ENCODE measurements at places on chromosomes 1 and 21. TPM values are rescaled to one million over a fixed set of nuclear protein-coding genes. Genes with fewer than 3 reads are reported as not detected.

DNA sequence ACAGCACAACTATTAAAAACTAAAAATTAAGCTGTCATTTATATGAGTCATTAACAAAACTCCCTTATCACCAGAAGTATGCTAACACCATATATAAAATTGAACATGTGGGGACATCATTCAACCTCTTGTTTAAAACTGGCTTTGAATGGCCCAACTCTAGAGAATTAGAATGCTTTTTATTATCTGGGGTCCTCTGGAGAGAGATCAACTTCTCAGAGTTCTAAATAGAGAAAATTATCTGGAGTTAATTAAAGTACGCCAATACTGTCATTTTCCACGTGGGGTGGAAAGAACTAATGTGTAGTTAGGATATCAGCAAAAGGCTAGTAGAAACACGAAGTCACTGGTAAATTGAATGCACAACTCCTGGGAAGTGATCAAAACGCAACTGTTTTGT lies 21.2 kb upstream of the CAPN2 start:
- no peak for DNase-seq

DNA sequence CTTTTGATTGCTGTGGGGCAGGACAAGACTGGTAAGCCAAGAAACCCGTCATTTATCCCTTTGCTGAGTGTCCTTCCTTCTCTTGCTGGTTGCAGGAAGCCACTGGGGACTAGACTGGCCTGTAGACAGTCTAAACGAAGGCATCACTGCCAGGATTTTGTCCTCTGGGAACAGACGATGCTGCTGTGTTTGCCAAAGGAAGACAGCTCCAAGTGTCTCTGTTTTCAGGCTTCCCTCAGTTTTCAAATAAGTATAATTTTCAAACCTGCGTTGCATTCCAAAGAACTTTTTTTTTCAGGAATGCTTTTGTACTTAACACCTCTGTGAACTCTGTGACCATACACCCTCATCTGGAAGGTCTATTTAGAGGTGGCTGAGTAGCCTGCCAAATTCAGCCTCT lies 269.4 kb downstream of the HLX start:
- no peak for DNase-seq

GRCh38 chr1:79373481-79374125 lies 367.1 kb upstream of the ADGRL4 start:
- DNase-seq: peak; percentile 56

GRCh38 chr1:85065550-85065949 lies 17.2 kb upstream of the MCOLN3 start:
- DNase-seq: no peak

- no peak for DNase-seq
These were observed 62.1 kb downstream of the B3GALT5 start for GRCh38 chr21:39674801-39675200.

DNA sequence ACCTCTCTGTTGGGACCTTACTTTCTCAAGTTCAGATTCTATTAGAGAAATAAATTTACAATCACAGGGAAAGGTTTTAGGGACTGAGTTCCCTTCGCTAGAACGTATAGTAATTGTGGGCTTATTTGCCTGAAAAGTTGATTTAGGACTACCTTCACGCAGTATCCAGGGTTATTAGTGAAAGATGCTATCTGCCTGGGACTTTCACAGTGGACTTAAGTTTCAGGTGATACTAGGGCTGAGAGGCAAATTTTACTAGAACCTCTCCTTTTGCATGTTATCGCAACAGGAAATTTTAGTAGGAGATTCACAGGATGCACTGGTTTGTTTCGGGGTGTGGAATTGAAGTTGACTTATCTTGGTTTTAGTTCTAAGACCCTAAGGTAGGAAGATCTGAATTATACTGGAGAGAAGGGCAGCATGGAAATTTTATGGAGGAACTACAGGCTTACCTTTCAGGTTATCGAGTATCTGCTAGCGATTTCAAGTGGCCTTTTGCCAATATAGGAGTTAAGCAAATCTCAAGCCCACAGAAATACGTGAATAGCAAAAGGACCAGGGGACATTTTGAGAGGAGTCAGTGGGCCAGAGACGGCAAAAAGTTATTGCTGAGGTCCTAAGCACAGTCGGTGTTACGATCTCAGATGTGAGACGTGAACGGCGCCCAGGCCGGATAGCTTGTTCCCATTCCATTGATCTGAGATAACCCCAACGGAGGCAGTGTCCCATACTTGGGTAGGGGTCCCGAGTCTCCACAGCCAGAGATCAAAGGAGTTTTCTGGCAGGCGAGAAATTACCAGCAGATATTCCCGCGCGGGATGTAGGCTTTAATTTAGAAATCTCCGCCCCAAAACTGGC lies 723 bp upstream of the GNAI3 start:
- DNase-seq: no peak

- no peak for DNase-seq
These were observed 4.1 kb upstream of the PTPN7 start for GRCh38 chr1:202164271-202165037.

DNA sequence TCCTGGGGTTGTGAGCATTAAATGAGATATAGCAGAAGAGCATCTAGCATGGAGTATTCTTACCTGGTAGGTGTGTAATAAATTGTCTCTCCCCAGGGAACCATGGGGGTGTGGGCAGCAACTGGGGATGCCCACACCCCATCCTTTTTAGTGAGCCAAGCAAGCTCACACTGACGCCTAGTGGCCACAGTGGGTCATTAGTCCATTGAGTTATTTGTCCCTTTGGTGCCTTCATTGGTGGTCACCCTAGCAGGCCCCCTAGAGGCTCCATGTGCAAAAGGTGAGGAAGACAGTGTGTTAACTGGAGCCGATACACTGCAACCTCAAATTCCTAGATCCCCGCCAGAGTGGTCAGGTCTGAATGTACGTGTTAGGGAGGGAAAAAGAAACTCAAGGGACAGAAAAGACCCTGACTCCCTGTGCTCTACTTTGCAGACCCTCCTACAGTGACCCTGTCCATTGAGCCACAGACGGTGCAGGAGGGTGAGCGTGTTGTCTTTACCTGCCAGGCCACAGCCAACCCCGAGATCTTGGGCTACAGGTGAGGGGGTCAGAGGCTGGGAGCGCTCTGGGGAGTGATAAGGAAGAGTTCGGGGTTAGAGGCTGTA lies 93.3 kb upstream of the CD1D start:
- DNase-seq: peak; percentile 48

DNA sequence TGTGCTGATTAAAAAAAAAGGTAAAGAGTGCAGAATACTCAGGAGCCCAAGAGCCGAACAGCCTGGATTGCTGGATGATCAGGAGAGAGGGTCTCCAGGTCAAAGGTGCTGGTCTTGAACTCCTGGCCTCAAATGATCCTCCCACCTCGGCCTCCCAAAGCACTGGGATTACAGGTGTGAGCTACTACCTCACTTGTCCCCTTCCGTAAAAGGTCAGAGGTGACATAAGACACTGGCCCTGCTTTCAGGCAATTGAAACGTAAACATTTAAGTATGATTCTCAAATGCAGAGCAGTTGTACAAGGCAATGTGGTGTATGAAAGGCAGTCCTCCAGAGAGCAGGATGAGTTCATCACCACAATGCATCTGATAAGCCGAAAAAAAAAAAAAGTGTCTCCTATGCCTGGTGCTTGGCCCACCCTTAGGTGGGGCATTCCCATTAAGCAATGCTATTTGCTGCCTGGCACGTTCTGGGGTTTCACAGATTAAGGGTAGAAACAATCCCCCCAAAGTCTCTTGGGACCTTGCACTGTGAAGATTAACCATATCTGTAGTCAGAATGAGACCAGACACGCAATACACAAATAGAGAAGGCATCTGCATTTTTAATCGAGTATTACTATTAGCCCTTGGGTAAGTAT lies 47.7 kb downstream of the PARP1 start:
- DNase-seq: no peak

DNA sequence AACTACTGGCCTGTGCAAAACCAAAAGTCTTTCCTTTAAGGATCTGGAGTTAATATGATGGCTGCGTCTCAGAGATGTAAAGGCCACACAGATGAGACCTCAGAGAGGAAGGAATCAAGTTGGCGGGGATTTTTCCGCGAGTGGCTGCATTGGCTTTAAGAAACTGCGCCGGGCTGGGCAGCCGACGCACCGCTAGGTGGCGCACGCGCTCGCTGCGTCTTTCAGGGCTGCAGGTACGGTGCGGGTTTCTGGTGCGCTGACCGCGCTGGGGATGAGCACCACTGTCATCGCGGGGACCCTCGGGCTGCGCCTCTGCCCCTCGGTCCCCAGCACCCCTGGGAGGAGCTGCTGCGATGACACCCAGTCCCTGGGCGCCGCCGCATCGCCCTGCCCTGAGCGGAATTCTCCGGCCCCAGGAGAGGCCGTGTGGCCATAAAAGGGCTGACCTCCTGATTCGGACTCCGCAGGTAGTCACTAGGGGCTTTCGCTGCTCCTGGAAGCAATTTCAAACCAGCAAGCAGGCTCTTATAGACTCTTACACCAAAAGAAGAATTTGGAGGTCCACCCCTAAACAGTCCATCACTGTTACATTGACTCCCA lies 241.0 kb downstream of the KCNJ6 start:
- DNase-seq: peak; percentile 51

DNA sequence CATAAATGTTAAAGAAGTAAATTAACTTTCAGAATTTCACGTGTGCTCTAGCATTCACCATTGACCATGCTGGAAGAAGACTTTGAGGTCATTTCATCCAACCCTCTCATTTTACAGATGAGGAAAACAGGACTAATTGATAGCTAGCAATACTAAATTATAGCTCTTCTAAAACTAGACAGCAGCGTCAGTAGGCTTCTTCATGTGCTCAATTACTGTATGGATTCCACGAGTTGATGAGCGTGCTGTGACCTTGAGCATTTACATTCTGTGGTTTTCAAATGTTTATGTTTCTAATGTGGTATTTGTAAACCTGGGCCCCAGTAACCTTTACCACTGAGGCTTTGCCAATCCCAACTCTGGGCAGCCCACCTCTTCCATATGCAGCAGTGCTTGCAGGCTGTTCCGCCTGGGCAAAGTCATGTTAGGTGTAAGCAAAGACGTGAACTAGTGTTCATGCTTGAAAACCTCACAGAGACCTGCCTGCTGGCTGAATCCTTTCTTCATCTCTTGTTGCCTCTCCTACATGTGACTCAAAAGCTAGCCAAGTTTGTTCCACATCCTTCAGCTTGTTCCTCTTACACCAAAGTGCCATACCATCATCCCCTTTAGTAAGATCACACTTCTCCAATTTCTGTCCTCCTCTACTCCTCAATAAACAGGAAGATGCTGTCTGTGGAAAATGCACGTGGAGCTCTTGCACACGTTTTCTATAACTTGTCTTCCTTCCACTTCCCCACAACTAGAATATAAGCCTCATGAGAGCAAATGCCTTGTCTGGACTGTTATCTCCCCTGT lies 17.2 kb downstream of the KCNJ15 start:
- no peak for DNase-seq

DNA sequence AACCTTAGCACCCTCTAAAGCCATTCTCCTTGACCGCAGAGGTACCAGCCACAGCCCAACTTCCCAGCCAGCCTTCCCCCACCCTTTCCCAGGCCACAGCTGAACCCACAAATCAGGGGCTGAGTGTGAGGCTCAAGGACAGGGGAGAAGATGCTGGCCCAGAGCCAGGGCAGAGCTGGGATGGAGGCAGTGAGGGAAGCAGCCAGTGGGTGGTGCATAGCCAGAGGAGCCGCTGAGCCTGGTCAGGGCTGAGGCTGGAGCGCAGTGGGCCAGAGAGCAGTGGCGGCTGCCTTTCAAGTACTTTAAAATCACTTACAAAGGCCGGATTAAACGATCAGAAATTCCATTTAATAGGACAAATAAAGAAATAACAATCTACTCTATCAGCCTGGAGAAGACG lies 36.3 kb downstream of the DMAP1 start:
- DNase-seq: no peak

- DNase-seq: no peak
These were observed 1.4 kb upstream of the SHISA4 start for GRCh38 chr1:201887116-201887866.

GRCh38 chr1:246435421-246436041 lies 71.5 kb downstream of the SMYD3 start:
- no peak for DNase-seq

- DNase-seq: no peak
These were observed 8.6 kb upstream of the ACBD3 start for GRCh38 chr1:226195144-226195543.

GRCh38 chr1:212635141-212635631 lies 26.6 kb downstream of the ATF3 start:
- DNase-seq: no peak

GRCh38 chr1:211520641-211521040 lies 28.7 kb upstream of the RD3 start:
- no peak for DNase-seq

DNA sequence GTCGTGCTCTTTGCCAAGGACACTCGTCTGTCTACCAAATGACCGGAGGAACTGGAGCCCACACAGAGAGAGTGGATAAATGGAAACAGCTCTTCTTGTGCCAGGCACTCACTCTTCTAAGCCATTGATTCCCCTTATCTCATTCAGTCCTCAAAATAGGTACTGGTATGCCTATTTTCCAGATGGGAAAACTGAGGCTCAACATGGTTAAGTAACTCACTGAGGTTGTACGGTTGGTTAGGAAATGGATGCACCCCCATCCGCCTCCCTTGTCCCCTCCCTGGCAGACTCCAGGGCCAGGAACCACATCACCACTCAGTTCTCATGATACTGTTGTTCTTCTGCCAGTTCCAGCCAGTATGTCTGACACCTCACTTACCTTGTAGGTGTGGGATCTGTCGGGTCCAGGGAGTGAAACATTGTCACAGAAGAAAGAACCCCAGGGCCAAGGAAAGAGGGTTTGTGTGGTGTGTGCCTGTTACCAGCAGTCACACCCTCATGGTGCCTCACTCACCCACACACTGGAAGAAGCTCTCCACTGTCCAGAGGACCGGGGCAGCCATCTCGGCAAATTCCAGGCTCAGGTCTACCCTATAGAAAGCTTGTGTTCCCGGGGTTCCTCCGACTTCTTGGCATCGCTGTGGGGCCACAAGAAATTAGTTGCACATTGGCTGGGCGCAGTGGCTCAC lies 58.8 kb upstream of the TARDBP start:
- no peak for DNase-seq

- no peak for DNase-seq
These were observed 46.2 kb downstream of the URB2 start for GRCh38 chr1:229672246-229672645.

DNA sequence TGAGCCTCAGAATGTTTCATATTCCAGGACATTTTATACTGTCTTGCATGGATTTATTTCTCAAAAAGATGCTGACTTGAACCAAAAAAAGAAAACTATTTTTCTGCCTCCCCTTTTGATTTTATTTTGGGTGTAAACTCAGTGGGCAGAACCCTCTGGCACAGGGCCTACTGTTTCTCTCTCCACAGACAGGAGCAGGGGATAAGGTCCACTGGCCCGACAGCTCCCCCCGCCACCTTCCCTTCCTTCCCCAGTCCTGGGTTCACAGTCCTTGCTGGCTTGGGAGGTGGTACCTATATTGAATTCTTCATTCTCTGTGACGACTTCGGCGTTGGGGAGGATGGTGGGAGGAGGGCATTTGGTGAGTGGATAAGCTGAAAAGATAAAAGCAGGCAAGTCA lies 114.3 kb downstream of the ZSCAN20 start:
- DNase-seq: no peak

The MYOM3 gene
- total RNA-seq: 1.7 TPM

The OR6Y1 gene
- total RNA-seq: not detected

The USH2A gene
- total RNA-seq: 0.03 TPM

The RAB25 gene
- total RNA-seq: 103 TPM

The AGT gene
- 341 TPM for total RNA-seq

The DRAXIN gene
- 0.12 TPM for total RNA-seq

The BLACAT1 gene
- total RNA-seq: 0.81 TPM

The AUNIP gene
- 0.26 TPM for total RNA-seq
